ENCODE measurements at places on chromosomes 7 and 10.

DNA sequence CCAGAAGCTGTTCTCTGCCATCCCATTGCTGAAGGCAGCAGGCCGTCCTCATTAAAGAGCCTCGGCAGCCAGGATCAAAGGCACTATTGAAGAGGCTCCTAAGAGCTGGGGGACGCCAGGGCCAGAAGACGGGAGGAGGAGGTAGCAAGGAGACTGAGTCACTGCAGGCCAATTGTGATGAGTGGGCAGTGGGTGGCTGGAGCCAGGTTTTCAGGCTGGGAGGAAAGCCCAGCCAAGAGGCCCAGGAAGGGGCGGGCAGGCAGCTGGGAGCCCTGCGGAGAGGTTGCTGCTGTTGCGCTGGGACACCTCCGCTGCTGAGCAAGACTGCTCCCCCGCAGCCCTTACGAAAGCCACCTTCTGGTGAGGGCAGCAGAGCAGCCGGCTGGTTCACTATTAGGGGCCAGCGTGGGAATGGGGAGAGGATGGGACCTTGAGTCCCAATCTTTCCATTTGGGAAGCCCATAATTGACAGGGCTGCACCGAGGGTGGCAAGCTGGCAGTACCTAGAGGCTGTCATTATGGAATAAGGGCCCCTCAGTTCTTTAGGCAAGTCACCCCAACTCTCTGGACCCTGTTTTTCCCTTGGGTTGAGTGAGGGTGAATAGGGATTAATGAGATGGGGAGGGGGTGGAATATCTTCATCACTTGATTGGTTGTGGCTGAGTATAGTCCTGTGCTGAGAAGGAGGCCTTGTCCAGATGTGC is 48.4 kb downstream of the UNC5B start:
- no peak for DNase-seq

- no peak for DNase-seq
Observed at GRCh38 chr10:36188461-36188860, 546.4 kb upstream of the FZD8 start.

GRCh38 chr10:77800320-77800719 is 126.2 kb downstream of the DLG5 start:
- DNase-seq: no peak

GRCh38 chr7:46900312-46901263 is 681.3 kb downstream of the TNS3 start:
- DNase-seq: no peak

DNA sequence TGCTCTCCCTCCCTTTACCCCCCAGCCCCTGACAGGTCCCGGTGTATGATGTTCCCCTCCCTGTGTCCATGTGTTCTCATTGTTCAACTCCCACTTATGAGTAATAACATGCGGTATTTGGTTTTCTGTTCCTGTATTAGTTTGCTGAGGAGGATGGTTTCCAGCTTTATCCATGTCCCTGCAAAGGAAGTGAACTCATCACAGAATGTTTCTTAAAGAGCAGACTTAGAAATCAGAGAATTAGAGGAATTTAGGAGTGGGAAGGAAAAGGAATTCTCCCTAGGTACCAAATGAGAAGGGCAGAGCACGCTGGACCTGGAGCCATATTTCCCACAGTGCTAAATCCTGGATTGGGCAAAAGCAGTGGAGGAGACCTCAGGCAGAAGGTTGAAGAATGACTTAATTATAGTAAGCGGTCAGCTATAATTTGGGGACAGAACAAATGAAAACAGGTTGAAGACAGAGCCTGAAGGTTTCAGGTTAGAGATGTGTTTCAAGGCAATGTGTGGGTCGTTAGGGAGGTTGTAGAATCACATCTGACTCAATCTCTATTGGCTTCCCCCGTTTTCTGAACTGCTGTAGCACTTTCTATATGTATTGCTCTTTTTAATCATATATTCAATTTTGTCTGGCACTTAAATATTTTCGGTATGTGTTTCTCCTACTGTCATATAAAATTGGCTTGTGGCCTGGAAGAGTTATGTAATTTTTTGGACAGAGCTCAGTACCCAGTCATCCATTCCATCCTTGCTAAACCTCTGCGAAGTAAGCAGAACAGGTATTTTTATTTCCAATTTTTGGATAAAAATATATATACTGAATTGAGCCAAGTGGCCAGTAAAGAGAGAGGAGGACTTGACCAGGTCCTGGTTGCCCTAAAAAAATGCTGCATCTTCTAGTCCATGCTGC is 210.5 kb upstream of the KLF6 start:
- DNase-seq: no peak
